ENCODE measurements at places on chromosomes 6 and 20.

- DNase-seq: no peak
Observed at GRCh38 chr20:51327251-51327841, 215.2 kb downstream of the NFATC2 start.

GRCh38 chr20:54668271-54669039, 193.1 kb downstream of the DOK5 start:
- DNase-seq: peak; percentile 29

DNA sequence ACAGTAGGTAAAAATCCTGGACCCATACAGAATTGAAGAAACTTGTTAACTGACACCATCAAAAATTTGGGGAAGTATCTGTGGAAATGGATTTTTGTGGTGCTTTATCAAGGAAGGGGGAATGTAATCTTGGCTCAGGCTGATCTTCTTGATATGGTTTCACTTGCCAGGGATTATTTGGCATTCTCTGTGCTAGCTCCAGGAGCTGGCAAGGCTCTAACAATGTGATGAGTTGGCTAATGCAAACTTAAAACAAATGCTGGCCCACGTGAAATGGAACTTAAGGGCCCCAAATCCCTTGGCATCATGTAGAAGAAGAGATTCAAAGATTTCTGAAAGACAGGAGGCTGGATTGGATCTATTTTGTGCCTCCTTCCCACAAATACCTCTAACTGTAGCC, 13.1 kb downstream of the KCNS1 start:
- no peak for DNase-seq

DNA sequence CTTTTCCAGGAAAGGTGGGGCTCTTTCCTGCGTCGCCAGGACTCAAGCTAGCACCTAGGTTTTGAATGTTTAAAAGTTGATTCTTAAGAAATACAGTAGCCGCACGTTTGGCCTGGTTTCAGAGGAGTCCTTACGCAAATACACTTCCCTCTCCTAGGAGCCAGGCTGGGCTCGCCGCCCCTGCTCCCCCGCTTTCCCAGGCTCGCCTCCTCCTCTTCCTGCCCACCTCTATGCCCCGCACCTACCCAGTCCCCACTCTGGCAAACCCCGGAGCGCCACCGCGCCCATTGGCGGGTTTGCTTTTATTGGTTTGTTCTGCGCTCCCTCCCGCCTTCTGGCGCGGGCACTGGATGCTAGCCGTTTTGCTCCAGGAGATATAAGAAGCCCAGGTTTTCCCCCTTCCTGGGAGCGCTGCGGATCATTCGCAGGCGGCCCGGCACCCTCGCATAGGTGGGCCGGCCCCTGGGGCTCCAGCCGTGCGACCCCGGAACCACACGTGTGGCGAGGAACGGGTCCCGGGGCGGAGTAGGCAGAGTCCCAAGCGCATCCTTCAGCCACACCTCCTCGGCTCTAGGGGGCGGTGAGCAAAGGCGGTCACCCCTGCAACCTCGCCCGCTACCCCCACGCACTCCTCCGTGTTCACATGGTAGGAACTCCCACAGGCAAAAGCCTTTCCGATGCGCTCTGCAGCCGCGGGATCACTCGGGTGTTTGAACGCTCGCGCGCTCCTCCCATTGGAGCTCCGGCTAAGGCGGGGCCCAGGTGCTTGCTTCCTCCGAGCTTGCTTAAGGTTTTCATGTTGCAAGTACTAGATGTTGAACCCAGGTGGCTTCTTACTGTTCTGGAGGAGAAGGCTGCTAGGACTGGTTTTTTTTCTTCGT, 119.0 kb downstream of the RTN4IP1 start:
- DNase-seq: peak; percentile 80

GRCh38 chr6:166430269-166430668, 47.5 kb upstream of the MPC1 start:
- no peak for DNase-seq

GRCh38 chr20:57108218-57108617, 158.2 kb downstream of the BMP7 start:
- DNase-seq: no peak

- no peak for DNase-seq
Observed at GRCh38 chr20:2236256-2236655, 59.5 kb upstream of the TGM3 start.

DNA sequence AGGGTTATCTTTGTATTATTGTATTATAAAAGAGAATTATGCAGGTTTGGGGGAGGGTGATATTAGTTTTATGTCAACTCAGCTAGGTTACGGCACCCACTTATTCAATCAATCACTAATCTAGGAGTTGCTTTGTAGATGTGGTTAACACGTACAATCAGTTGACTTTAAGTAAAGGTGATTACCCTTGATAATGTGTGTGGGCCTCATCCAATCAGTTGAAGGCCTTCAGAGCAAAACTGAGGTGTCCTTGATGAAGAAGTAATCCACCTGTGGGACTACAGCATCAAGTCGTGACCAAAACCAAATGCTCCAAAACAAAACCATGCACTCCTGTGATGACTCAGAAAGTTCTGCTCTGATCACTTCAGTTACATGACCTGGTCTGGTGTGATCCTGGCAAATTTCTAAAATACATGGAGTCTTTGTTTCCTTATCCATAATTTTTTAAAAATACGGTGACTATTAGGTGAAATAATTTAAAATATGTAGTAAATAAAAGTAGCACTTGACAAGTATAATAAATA, 114.1 kb downstream of the IYD start:
- DNase-seq: no peak

DNA sequence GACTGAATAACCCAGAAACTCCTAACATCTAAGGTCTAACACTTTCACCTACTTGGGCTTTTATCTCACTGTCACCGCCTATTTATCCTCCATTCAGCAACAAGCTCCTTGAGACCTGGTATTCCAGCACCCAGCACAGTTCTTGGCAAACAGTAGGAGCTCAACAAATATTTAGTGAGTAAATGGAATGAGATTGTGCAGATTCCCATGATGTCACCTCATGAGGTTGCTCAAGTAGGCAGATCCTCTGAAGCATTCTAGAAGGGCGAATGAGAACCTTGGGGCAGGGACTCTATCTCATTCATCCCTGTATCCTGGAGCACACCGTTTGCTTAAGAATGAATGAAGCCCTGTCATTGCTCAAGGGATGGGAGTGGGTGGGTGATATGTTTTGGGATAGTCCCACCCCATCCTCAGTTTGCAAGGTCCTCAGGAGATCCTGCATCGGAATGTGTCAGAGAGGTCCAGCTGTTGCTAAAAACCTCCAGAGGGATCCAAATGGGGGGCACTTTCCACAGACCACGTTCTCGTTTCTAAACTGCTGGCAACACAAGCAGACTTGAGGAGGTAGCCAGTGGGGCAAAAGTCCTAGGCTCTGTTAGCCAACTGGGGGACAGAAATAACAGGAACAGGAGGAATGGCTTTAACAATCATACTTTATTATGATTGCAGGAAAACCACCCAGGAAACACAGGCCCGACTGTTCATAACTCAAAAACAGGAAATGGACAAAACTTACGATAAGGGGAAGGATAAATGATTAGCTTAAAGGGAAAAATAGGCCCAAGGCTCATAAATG, 42.0 kb downstream of the EDN1 start:
- DNase-seq: no peak

- DNase-seq: no peak
Observed at GRCh38 chr20:35363190-35363589, 48.6 kb downstream of the UQCC1 start.

DNA sequence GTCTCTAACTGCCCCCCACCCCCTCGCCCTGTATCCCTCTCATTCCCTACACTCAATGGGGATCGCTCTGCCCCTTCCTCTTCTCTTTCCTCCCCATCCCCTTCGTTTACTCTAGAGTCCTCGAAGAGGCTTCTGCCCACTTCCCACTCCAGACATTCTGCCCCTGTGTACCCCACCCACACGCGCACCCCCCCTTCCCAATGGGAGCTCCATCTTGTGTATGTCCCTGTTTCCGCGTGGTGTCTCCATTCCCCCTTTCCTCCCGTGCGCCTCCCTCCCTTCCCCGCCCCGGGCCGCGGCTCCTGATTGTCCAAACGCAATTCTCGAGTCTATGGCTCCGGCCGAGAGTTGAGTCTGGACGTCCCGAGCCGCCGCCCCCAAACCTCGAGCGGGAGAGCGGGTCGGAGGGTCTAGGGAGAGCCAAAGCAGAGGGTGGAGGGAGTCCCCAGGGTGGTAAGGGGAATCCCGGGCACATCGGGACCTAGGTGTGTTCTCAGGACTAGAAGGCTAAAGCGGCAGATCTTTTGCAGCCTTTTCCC, 679 bp upstream of the RING1 start:
- DNase-seq: no peak

- DNase-seq: no peak
Observed at GRCh38 chr6:161192636-161193411, 81.0 kb downstream of the AGPAT4 start.

GRCh38 chr20:1965520-1966351, 28.1 kb downstream of the PDYN start:
- DNase-seq: peak; percentile 90

- DNase-seq: no peak
Observed at GRCh38 chr20:1496930-1497329, 5.7 kb upstream of the SIRPB2 start.

DNA sequence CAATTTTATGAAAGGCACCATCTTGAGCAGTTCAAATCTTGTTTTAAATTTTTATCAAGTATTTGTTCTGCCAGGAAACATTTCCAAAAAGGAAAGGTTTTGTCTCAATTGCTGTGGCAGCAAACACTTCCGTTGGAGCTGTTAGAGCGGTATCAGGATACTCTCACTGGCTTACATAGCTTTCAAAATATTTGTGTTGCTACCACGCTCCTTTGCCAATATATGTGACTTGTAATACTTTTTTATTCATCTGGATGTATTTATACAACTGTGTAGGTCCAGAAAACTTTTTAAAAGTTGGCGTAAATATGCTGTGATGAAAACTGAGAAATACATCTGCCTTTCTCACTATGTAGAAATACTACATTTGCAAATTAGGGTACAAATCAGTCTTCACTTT, 37.8 kb upstream of the NHSL1 start:
- DNase-seq: no peak

GRCh38 chr6:108581932-108582475, 21.3 kb downstream of the FOXO3 start:
- no peak for DNase-seq

- no peak for DNase-seq
Observed at GRCh38 chr6:22025468-22026163, 271.2 kb downstream of the PRL start.

DNA sequence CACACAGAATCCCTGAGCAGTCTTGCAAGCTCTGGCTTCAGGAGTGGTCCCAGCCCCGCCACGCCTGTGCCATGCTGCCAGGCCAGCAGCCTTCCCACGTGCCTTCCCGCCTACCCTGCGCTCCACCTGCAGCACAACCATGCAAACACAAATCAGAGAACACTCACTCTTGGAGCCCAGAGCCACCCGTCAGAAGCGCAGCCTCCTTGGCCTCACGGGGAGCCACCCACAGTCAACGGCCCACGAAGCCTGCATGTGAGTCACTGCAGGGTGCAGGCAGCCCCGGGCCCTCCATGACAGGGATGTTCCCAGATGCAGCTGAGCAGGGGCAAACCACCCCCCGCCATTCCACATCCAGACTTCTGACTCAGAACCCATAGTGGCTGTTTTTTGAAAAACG, 217.0 kb downstream of the DLL1 start:
- no peak for DNase-seq

- DNase-seq: no peak
Observed at GRCh38 chr20:43583982-43584432, 6.7 kb upstream of the IFT52 start.

DNA sequence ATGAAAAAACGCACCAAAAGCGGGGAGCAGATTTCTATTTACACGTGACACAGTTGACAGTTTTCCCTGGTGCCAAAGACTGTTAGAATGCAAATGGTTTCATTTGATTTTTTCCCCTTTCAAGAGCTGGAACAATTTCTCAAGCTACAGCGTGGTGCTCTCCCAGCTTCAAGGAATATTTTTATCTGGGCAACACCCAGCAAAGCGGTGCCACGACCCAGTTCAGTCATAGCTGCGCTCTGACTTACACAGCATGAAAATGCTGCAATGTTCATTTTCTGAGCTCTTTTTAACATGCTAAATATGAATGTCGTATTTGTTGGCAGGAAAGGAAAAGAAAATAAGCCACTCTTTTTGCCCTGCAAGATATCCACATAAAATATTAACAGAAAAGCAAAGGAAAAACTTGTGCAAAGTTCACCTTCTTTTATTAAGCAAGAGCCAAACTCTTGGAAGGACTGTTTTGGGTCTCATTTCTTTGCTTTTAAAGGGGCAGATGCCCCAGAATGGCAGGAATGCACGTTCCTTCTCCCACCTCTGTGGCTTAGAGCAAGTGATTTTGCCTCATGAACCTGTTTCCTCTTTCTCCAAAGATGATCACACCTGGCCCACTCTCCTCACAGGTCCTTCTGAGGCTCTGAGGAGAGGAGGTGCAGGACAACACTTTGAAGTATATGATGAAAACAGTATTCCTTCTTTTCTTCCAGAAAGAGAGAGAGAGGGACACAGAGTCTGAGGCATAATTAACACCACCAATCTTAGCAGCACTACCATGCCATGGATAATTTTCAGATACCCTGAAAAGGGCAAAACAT, 47.0 kb downstream of the TTI1 start:
- DNase-seq: no peak

DNA sequence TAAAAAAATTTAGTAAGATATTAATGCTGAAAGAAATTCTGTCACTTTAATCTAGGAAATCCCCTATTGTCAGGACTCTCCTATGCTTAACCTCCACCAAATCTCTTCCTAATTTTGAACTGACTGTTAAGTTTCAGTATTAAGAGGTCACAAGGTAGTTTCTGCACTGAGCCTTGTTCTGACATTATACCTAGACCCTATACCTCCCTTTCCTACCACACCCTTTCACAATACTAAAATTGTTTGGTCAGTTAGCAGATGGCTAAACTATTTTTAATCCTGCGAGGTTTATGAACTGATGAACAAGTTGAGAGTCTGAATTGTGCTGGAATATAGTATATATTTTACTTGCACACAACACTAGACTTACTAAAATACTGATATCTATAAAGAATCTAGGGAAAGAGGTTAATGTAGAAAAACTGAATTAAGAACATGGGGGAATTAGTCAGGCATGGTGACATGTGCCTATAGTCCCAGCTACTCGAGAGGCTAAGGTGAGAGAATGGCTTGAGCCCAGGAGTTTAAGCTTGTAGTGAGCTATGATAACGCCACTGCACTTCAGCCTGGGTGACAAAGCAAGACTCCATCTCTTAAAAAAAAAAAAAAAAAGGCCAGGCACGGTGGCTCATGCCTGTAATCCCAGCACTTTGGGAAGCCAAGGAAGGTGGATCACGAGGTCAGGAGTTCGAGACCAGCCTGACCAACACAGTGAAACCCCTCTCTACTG, 51.5 kb downstream of the HBS1L start:
- no peak for DNase-seq

GRCh38 chr20:54029176-54029575, 41.2 kb downstream of the BCAS1 start:
- no peak for DNase-seq

DNA sequence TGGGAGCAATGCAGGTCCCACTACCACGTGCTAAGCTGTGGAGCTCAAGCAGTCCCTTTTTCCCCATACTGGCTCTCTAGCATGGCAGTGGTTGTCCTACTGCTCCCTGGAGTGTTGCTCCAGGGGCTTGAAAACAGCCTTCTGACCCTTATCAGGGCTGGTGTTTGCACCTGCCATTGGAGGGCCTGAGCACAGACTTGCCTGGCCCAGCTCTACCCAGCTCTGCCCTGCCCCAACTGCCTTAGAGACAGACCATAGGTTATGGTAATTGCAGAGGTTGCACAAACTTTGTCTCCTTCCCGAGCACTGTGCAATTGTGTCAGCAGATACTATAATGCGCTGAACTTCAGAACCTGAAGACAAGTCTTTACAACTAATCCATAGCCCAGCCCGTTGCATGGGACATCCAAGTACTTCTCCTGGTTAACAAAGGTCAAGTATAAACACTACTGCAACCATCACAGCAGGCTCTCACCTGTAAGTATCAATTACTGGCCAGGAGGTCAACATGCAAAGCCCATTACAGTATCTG, 58.7 kb downstream of the PDSS2 start:
- no peak for DNase-seq
